ENCODE measurements at places on chromosomes 3 and 15.

GRCh38 chr3:36933540-36934296, 11.1 kb downstream of the TRANK1 start:
- no peak for DNase-seq

DNA sequence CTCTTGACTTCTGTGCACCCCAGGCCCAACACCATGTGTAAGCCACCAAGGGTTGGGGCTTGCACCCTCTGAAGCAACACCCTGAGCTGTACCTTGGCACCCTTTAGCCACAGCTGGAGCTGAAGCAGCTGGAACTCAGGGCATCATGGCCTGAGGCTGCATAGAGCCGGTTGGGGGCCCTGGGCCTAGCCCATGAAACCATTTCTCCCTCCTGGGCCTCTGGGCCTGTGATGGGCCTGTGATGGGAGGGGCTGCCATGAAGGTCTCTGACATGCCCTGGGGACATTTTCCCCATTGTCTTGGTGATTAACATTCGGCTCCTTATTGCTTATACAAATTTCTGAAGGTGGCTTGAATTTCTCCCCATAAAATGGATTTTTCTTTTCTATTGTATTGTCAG, 22.4 kb upstream of the ADAMTSL3 start:
- no peak for DNase-seq

- DNase-seq = no peak
These were observed 12.2 kb upstream of the CCDC50 start for GRCh38 chr3:191316876-191317603.

DNA sequence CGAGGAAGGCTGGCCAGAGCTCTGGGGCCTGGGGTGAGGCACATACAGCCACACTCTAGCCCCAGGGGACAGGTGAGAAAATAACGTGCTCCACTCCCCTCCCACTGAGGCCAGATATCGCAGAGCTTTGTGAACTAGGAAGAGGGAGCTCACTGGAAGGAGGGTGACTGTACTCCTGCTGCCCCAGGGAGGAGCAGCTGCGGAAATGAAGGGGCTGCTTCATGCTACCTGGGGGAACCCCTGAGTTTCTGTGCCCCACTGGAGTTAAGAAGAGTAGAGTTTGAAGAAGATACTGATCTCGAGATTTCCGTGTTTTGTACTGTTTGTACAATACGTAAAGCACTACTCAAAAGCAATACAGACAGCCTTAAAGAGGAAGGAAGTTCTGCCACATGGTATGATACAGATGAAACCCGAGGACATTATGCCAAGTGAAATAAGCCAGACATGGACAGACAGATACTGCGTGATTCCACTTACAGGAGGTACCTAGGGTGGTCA, 44.6 kb downstream of the CMTM6 start:
- peak; percentile 70 for DNase-seq

GRCh38 chr3:94064243-94064860, 1.5 kb downstream of the NSUN3 start:
- no peak for DNase-seq

DNA sequence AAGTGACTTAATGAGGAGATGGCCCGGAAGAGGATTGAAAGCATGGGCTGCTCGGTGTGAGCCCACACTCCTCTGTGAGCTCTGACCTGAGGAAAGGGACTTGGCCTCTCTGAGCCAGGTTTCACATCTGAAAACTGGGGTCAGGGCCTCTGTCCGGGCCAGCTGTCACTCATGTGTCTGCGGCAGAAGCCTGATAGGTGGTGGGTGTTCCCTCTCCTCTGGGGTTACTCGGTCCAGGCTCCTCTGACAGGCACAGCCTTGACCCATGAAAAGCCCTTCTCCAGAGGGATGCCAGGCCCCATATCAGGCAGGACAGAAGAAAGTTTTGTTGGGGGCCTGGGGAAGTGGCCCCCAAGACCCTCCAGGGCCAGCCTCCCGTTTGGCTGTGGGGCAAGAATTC, 131.4 kb downstream of the CHSY1 start:
- DNase-seq = no peak

GRCh38 chr3:165748094-165748493, 89.1 kb downstream of the BCHE start:
- no peak for DNase-seq

DNA sequence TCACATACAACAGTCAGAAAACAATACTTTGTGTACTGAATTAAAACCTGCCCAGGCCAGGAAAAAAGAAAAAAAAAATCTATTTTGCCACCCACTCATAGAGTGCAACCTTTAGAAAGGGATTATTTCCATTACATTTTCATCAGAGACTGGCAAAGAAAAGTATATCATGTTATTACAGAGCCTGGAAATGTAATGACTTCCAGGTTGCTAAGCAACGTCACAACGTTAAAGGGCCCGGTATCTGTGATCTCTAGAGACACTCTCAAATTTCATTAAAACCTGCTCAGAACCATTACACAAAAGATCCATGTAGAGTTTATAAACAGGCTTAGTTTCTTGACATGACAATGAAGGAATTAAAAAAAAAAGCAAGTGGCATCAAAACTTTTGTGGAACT, 170.5 kb downstream of the CTNNB1 start:
- DNase-seq = no peak

GRCh38 chr3:102174312-102174712, 260.5 kb upstream of the ZPLD1 start:
- DNase-seq = no peak

DNA sequence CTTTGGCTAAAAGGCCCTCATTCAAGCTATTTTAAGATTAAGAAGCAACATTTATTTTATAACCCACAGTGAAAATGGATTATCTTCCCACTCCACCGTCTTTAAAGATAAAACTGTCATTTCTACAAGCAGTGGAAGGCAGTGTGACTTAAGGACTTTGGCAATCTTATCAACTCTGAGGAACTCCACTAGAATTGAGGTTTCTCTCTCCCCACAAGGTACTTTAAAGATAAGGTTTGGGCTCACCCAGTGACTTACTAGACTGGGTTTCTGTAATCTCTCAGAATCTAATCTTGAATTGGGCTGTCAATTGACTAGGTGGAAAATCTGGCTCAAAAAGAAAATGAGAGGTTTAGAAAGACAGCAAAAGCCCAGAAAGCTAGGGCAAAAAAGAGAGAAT, 21.7 kb downstream of the ZNF385D start:
- no peak for DNase-seq

GRCh38 chr15:64058279-64058678, 12.0 kb upstream of the DAPK2 start:
- no peak for DNase-seq

GRCh38 chr3:49906073-49906743, 2.5 kb upstream of the MST1R start:
- peak; percentile 58 for DNase-seq

DNA sequence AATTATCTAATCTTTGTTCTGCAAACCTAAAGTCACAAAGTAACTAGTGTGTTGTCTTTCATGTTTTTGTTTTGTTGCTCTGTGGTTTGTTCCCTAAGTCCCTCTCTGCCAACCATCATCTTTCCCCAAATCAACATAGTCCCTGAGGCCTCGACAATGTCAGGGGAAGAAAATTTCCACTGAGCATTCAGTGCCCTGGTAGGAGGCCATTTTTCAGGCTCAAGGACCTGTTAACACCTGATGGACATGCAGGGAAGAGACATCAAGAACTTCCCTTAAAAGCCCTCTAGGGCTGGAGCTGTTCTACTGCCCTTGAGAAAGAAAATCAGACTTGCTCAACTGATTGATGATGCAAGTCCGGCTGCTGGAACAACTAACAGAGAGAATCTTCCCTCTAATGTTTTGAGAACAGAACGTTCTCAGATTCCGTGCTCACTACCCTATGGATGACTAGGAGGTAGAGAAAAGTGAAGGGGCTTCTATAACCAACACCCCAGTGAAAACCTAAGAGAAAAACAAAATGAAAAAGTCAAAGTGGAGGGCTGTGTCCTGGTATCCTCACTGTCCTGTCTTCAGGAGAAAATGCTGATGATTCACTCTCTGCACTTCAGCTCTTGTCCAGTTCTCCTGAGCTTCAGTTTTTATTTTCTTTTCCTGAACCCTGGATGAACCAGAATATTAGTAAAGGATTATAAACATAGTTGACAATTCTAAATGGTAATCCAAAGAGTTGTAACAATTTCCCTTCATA, 373.1 kb downstream of the FOXP1 start:
- DNase-seq = no peak

DNA sequence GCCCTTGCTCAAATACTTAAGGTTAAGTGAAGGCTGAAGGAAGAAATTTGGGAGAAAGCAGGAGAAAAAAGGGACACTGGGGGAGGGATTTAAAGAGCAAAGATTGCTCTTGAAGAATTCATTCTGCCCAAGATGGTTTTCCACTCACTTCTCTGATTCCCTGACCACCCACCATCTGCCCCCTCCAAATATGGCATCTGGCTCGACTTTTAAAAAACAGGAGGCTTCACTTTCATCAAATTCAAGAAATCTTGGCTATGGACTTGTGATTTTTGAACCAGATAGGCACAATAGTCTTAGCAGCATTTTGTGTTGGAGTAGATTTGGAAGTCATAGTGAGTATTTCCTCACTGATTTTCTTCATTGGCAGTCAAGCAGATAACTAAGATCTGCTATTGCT, 574.4 kb upstream of the SUCLG2 start:
- no peak for DNase-seq

GRCh38 chr3:40980467-40980866, 218.8 kb upstream of the CTNNB1 start:
- DNase-seq = peak; percentile 16

GRCh38 chr3:27186013-27186412, 183.2 kb downstream of the NEK10 start:
- no peak for DNase-seq

DNA sequence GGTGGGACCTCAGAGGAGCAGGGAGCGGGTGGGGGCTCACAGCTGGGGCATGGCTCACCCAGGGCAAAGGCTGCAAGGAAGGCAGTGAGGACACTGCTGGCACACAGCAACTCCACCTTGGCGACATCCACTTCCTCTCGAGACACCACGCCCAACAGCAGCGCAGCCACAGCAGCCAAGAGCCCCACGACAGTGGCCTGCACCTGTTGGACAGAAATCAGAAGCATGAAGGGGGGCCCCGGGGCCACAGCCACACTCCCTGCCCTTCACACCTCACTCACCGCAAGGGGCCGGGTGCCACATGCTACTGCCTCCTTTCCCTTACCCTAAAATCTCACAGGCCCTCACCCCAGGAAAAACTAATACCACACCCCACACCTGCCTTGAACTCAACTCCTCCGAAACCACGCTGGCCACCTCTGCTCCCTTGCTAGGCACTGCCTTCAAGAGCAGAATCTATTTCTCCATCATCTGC, 57.3 kb downstream of the ROPN1B start:
- DNase-seq = peak; percentile 8

- DNase-seq = no peak
These were observed 157.2 kb downstream of the BBX start for GRCh38 chr3:107679921-107680320.

DNA sequence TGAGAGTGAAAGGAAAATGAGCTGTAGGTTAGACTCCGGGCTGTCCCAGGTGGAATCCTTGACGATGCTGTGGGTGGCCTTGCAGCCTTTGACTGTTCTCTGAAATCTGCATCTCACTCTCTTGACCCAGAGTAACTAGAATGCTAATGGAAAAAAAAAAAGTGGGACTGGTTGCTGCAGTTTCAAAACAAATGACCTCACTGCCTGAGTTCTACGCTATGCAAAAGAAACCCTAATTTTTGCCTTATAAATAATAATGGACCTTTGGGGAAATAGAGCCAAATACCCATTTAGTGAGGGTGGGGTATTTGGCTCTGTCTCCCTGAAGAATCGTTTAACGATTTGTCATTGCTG, 309.7 kb upstream of the C2CD4B start:
- DNase-seq = no peak

- DNase-seq = no peak
These were observed 281.2 kb downstream of the TLE3 start for GRCh38 chr15:69816522-69816921.

- DNase-seq = no peak
These were observed 190.7 kb upstream of the CD96 start for GRCh38 chr3:111351334-111351733.

DNA sequence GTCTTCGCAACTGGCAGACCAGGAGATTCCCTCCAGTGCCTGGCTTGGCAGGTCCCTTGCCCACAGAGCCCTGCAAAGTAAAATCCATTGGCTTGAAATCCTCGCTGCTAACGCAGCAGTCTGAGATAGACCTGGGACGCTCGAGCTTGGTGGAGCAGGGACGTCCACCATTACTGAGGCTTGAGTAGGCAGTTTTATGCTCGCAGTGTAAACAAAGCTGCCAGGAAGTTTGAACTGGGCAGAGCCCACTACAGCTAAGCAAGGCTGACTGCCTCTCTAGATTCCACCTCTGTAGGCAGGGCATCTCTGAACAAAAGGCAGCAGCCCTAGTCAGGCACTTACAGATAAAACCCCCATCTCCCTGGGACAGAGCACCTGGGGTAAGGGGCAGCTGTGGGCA, 205.0 kb upstream of the MME start:
- DNase-seq = no peak

DNA sequence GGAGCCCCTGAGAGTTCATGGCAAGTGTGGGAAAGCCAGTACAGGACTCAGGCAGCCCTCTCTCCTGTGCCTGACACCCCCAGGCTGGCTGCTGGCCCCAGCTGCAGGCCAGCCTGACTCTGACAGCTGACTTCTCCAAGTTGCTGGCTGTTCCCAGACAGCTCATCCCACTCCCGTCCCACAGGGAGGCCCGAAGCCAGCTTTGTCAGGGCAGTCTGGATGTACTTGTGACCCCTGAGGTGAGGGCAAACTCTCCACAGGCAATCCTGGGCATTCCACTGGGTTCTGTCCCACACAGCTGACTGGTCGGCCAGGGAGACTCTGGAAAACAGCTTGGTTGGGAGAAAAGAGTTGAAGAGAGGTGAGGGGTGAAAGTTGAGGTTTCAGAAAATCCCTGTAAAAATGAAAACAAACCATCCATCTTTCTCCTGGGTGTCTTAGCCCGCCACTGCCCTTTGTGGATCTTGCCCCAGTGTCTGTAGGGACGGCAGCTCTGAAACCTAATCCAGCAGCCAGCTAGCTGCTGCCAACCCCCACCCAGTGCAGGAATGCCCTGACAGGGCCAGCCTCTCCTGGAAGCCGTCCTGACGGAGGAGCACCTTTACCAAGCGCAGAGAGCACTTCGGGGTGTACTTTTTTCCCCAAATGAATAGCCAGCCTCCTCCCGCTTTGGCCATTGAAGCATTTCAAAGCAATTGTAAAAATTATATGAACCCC, 87.9 kb downstream of the DNAJB8 start:
- DNase-seq = no peak

DNA sequence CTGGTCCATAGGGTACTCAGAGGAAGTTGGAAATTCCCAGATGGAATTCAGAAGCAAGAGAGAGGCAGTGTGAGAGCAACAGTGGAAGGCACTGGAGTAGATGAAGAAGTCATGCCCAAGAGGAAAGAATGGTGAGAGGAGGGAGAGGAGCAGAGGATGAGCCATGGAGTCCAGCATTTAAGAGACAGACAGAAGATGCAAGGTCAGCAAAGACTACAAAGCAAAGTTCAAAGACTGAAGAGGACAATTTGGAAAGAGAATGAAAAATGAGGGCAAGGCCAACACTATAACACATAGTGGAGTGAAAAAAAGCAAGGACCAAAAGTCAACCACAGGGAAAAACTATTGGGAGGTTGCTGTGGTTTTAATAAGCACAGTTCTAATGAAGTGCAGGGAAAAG, 178.7 kb downstream of the SSR3 start:
- DNase-seq = no peak

- DNase-seq = no peak
These were observed 134.8 kb upstream of the RGMA start for GRCh38 chr15:93223803-93224202.

GRCh38 chr3:72353236-72354128, 494.8 kb downstream of the SHQ1 start:
- no peak for DNase-seq
